Mesothelial cell of epicardium (in vitro differentiated cells): ENCODE measurements at places on chromosomes 13 and 19. TPM values are rescaled to one million over a fixed set of nuclear protein-coding genes. Genes with fewer than 3 reads are reported as not detected.

DNA sequence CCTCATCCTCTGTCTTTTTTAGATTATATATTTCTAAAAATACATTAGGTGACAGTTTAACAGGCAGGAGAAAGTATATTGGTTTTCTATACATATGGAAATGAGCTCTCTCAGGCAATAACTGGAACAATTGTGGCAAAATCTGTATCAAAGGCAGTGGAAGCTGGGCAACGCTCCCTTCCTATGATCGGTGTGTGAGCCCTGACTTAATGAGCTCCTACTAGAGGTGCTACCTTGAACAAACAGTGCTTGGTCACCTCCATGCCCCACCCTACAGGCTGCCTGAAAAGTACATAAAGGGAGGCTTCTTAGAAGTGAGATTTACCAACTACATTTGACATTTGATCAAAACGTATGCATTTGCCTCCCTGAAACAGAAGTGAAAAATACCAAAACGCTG is 185.3 kb downstream of the EFNB2 start:
- H3K27ac ChIP-seq, result no peak overlapping the region
- peaks cover 6% of the 10 kb centered on the region for H3K27me3 ChIP-seq
- DNase-seq, result no peak
- no peaks in the 10 kb centered on the region for H3K36me3 ChIP-seq

DNA sequence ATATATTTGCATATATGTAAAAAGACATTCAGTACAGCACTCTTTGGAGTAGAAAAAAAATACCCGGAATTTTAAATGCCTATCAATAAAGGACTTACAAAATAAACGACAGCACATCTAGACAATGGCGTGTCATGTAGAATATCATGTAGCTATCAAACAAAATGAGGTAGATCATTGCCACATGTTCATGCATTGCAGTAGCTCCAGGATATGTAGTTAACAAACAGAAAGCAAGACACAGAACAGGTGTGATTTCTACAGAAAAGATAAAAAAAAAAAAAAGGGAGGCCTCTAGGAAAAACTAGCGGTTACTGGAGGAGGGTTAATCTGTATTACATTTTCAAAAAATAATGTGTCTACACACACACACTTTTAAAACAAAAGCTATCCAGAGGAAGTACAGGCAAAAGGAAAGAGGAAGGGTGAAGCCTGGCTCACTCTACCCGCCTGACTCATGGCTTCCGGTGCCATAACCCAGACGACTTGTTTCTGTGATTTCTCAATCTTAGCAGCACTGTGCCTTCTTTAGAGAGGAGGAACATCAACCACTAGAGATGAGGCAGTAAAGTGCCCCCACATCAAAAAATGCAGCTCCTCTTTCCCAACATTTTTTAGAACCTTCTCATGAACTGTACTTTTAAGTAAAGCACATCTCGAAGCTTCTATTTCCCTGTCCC is 6.9 kb downstream of the KCTD12 start:
- no peak overlapping the region for H3K4me3 ChIP-seq
- peaks cover 13% of the 10 kb centered on the region for H3K4me1 ChIP-seq

Gene OR7A5
- not detected in 3 replicates for total RNA-seq

- H3K4me1 ChIP-seq, result no peaks in the 10 kb centered on the region
- no peak for DNase-seq
- H3K27ac ChIP-seq, result no peak overlapping the region
- no peaks in the 10 kb centered on the region for H3K36me3 ChIP-seq
- no peak overlapping the region for H3K4me3 ChIP-seq
- H3K27me3 ChIP-seq, result peaks cover 12% of the 10 kb centered on the region
Measured at GRCh38 chr19:40147693-40148347, 43.4 kb upstream of the MAP3K10 start.

Gene TEAD2
- total RNA-seq, result 168 to 170 TPM (median 169 TPM) in 3 replicates

GRCh38 chr13:40442826-40443225 is 223.6 kb downstream of the FOXO1 start:
- no peak overlapping the region for H3K4me3 ChIP-seq
- no peak overlapping the region for H3K27ac ChIP-seq
- peaks cover 55% of the 10 kb centered on the region for H3K4me1 ChIP-seq
- peaks cover 5% of the 10 kb centered on the region for H3K36me3 ChIP-seq
- no peak for DNase-seq
- no peaks in the 10 kb centered on the region for H3K27me3 ChIP-seq
